ENCODE measurements at places on chromosomes 11 and 22.
A peak's percentile ranks its signal among the peaks of the same experiment; 100 is the strongest.

GRCh38 chr11:111762981-111763643 is 3.1 kb downstream of the PPP2R1B start:
- DNase-seq: peak; percentile 58

- no peak for DNase-seq
Observed at GRCh38 chr11:8336356-8337129, 72.9 kb upstream of the LMO1 start.

DNA sequence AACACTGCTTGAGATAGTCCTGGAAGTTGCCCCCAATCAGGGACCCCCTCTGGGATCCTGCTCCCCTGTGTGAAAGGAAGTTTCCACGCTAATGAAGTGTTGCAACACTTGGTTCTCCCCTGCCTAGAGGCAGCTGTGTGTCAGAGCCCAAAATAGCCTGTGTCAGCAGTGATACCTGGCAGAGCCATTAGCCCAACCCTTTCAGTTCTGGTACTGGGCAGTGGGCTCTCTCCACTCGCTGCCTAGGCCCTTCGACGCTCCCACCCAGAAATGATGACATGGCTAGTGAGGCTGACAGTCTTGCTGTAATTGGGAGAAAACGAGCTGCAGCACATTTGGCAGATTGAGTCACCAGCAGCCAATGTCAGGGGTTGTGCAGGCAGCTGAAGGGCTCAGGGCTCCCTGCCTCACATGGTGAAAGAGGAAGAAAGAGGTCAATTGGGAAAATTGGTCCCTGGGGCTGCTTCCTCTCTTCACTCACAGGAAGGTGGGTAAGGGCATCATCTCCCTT is 1.4 kb upstream of the NXF1 start:
- DNase-seq: peak; percentile 18

DNA sequence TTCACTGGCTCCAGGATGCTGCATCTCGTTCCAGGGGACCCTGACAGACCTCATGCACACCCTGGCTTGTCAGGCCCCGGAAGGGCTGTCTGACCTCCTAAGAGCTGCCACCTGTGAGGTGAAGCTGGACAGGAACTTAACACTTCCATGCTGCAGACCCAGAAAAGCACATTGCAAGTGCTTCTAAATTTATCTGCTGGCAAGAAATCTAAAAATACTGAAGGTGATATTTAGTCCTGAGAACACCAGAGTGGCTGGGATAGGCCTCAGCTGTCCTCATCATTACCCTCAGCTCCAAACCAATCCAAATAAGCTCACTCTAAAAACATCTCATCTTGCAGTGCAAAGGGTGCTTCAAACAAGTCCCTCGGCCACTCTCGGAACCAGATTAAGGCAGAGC is 46.7 kb downstream of the ABTB2 start:
- no peak for DNase-seq

DNA sequence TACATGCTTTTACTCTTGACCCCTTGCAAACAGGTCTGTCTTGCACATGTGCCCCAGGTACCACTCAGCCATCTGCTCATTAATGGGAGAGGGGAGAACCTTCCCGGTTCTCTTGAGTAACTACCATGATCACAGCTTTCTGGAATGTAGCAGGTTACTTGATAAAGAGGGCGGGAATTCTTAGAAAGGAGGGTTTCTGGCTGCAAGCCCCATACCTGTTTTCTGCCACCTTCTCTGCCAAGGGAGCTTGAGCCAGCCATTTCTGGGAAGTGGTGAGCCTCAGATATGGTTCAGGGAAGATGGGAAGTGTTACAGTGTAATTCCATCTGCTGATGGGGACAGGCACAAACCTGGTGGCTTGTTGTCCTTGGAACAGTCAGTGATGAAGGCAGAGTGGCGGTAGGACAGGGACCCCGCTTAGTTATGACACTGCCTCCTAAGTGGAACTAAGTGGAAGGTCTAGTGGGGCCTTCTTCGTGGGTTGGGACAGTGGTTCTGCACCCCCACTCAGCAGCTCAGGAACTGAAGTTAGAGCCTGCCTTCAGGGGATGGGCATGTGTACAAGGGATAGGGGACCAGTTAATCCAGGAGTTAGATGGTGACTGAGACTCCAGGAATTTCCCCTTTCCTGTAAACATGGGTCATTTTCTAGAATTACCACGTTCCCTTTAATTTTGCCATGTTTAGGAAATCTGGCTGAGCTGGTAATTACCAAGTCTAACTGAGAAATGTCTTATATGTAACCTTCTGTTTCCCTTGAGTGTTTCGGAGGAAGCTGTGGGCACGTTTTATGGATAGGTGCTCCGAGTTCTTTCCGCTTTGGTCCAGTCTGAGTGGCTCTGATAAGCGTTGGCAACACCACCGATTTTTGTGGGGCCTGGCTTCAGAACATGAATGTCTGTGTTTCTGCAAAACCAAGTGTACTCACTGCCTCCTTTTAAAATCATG is 35.3 kb downstream of the BCR start:
- no peak for DNase-seq

GRCh38 chr11:70381350-70381749 is 17.0 kb upstream of the CTTN start:
- no peak for DNase-seq

Data from globus pallidus (tissue), 1 donor.